ENCODE measurements at places on chromosomes 7 and 10.

GRCh38 chr10:97551271-97551670, 21.3 kb upstream of the ANKRD2 start:
- DNase-seq: no peak

- DNase-seq: no peak
Measured at GRCh38 chr7:86653919-86654659, 10.4 kb downstream of the GRM3 start.

DNA sequence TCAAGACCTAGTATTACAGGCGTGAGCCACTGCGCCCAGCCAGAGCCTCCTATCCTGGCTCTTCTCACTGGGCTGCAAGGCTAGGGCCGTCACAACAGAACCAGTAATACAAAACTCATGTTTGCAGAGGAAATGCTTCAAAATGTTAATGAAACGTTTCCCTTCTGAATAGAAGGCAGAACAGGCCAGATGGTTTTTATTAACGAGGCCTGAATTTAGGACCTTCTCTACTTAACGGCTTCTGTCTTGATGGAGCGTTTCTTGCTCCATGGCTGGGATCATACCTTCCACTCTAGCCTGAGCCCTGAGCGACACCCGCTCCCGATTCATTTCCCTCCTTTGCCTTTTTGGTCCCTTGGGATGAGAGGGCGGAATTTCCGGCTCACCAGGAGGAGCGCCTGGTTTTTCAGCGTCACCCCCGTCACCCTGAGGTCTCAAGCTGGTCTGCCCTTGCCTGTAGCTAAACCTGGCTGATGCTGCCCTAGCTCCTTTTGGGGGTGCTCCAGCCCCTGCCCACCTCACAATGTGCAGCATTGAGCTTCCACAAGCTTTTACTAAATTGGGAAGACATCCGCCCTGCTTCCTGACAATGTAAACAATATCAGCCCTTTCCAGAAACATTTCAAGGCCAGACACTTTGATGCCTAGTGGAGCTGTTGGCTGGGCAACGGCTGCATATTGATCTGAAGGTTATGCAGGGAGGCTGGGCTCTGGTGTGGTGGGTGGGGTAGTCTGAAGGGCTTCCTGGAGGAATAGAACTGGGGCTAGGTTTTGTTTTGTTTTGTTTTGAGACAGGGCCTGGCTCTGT, 5.2 kb downstream of the CLIP2 start:
- no peak for DNase-seq

DNA sequence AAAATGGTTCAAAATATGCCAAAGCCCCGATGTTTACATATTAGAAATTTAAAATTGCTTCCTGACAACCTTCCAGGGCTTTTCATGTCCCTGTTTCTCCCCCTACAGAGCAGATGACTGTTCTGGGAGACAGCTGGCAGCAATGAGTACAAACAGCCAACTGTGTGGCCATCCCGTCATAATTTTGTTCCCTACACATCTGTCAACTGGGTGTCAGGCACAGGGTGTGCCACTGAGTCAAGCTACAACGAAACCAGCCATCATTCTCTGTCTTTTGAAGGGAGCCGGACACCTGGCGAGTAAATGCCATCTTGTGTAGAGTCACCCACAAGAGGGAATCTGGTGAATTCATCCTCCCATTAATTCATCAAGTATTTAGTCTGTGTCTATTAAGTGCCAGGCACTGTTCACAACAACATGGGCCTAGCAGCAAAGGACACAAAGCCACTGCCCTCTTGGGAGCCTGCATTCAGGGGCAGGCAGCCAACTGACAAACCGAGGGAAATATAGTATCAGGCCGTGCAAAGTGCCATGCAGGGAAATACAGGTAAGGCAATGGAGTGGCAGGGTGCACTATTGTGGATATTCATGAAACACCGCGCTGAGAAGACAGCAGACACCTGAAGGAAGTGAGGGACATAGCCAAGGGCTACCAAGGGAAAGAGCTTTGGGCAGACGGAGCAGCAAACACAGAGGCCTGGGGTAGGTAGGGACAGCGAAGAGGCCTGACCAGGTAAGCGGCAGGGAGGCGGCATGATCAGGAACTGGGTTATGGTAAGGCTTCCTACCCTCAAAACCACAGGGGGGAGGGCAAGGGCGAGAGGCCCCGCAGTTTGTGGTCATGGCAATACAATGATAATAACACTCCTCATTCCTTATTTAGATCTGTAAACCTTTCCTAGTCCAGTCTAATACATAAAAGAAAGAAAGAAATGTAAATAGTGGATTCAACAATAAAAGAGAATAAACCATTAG, 213.6 kb downstream of the FAM107B start:
- DNase-seq: peak; percentile 82

- no peak for DNase-seq
Measured at GRCh38 chr7:18903695-18904094, 213.7 kb downstream of the TWIST1 start.

DNA sequence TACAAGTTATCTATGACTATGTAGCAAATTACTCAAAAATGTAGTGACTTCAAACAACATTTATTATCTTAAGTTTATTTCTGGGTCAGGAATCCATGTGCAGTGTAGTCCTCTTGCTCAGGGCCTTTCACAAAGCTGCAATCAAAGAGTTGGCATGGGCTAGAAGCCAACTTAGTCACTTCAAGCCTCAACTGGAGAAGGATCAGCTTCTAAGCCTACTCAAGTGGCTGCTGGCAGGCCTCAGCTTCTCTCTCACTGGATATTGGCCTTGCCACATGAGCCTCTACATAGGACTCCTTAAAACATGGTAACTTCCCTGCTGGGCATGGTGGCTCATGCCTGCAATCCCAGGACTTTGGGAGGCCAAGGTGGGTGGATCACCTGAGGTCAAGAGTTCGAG, 5.0 kb upstream of the NFE2L3 start:
- no peak for DNase-seq

GRCh38 chr7:36611703-36612102, 112.6 kb downstream of the AOAH start:
- DNase-seq: no peak

- no peak for DNase-seq
Measured at GRCh38 chr7:116752305-116753074, 80.5 kb downstream of the MET start.

- DNase-seq: no peak
Measured at GRCh38 chr7:116290740-116291139, 80.4 kb downstream of the TES start.

DNA sequence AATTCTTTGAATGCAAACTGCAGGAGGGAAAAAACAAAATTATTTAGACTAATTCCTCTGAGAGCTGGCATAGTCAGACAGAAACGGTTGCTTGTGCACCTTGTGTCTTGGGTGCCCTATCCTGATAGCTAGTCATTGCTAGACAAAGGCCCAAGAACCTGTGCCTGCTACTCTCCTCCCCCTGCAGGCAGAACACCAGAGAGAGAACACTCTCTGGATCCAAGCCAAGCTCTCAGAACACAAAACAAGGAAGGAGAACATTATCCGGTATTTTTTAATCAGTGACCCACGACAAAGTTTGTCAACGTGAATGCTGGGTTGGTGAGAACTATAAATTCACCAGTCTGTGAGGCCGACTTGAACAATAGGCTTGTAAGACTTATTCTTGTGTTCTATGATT, 18.8 kb upstream of the PPP1R9A start:
- DNase-seq: no peak

DNA sequence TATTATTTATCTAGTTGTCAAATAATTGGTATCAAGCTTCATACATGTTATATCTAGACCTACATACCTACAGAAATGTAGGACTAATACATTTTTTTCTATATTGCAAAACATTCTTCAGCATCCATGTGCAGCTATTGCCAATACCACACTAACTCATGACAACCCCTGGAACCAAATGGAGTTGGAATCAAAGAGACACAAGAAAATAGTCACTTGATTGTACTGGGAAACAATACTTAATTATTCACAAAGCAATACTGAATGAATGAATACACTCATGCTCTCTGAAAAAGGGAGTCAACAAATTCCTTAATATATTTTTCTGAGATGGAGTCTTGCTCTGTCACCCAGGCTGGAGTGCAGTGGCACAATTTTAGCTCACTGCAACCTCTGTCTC, 10.4 kb upstream of the CFAP43 start:
- DNase-seq: no peak

- DNase-seq: peak; percentile 76
Measured at GRCh38 chr7:105808703-105809590, 67.5 kb downstream of the ATXN7L1 start.

DNA sequence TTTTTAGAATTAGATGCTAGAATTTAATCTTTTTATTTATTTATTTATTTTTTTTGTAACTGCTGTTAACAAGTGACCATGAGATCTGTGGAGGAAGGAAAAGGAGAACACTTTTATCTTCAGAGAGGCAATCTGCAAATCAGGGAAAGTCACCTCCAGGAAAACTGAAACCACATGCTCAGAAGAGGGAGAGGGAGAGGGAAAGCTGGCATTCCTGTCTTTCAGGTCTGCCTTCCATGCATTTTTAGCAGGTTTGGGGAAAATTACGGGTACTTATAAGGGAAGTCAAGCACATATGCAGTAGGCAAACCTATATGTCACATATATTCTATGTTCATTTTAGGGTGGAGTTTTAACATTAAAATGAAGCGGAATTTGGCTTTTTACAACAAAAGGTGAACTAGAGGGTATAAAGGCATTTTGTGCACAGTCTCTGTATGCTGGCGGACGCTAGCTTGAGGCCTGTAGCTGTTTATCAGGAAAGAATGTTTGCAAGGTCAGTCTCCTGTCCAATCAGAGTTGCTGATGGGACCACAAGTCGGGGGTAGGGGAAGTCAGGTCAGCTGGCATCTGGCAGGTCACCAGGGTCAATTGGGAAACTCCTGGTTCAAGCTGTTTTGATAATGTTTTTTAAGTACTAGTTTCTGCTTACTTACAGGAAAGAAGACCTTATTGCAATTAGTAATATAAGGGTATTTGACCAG, 333.5 kb downstream of the GPR158 start:
- DNase-seq: no peak

DNA sequence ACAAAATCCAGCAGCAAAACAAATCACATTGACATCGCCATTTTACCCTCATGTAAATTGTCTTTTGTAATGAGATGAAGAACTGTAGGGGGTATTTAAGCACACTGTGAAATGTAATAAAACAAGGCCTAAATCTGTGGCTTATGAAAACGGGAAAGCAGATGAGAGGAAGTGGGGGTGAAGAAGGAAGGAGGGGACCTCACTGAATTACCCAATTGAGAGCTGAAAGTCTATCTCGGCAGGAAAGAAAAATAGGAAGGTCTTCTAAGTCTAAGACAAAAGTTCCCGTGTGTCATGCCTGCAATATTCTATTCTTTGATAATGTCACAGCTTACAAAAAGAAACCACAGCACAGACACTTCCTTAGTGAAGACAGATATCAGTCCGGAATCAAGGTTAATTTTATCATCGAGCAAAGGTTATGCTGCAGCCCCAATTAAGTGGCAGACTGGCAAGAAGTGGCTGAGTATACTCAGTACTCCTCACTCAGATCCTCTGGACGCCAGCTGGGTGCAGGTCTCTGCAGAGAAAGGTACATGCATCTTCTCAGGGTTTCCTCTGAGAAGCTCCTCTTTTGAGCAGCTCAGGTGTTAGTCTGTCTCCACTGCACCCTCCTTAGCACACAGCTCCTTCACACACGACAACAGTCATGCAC, 239.7 kb downstream of the FANK1 start:
- no peak for DNase-seq

GRCh38 chr10:69892406-69892805, 90.7 kb downstream of the COL13A1 start:
- DNase-seq: no peak

- no peak for DNase-seq
Measured at GRCh38 chr10:114320249-114321116, 81.4 kb downstream of the VWA2 start.

- no peak for DNase-seq
Measured at GRCh38 chr10:70404787-70405036, 767 bp downstream of the EIF4EBP2 start.

DNA sequence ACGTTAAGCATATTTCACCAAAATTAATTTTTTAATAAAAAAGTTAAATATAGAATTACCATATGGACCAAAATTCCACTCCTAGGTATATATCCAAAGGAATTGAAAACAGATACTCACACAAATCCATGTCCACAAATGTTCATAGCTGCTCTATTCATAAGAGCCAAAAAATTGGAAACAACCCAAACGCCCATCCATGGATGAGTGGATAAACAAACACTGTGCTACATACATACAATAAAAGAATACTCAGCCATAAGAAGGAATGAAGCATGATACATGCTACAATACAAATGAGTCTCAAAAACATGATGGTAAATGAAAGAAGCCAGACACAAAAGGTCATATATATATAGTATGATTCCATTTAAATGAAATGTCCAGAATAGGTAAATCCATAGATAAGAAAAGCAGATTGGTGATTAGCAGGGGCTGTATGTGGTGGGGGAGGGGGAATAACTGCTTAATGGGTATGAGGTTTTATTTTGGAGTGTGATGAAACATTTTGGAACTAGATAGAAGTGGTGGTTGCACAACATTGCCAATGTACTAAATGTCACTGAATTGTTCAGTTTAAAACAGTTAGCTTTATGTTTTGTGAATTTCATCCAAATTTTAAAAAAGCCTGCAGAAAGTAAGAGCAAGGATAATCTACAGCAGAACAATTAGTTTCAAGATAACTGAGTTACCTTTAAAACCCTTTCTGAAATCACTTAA, 101.2 kb upstream of the EFCAB10 start:
- DNase-seq: no peak

DNA sequence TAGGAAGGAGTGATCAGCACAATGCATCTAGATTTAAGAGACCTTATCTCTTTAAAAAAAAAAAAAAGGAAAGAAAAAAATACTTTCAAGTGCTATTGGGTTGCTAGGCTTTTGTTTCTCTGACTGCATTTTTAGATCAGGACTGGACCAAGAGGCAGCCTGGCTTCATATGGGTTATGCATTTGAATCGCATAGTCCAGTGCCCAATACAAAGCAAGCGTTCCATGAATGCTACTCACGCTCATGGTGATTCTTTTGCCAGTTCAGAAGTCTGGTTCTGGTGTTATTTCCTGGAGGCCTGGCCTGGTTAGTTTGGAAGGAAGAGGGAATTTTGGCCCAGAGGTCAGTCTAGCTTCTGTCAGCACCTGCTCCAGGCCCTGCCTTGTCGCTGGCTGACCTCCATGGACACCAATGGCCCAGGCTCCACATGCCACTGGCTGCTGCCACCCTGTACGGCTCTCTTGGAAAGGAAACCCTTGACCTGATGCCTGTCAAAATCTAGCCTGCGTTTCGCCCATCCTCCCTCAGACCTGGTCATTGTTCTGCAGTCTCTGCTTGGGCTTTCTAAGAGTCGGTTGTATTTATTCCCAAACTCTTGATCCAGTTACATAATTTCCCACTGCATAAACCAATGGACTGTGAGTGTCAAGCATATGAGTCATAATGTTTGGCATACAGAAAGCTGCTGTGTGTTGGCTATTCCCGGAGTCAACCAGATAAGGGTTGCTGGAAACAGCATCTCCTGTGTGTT, 74.3 kb upstream of the MKX start:
- no peak for DNase-seq

- DNase-seq: no peak
Measured at GRCh38 chr10:12353399-12354242, 4.3 kb downstream of the CAMK1D start.

Data from CD4-positive, alpha-beta T cell treated with Interferon alpha-2 for 1 hour (primary cell).